Stimulated activated CD4-positive, alpha-beta T cell treated with anti-CD3 and anti-CD28 coated beads, Interleukin-12 subunit alpha, Interleukin-12 subunit beta, amount 100 ng/mL, for 4 hours (primary cell): ENCODE measurements at places on chromosomes 6 and 20.

DNA sequence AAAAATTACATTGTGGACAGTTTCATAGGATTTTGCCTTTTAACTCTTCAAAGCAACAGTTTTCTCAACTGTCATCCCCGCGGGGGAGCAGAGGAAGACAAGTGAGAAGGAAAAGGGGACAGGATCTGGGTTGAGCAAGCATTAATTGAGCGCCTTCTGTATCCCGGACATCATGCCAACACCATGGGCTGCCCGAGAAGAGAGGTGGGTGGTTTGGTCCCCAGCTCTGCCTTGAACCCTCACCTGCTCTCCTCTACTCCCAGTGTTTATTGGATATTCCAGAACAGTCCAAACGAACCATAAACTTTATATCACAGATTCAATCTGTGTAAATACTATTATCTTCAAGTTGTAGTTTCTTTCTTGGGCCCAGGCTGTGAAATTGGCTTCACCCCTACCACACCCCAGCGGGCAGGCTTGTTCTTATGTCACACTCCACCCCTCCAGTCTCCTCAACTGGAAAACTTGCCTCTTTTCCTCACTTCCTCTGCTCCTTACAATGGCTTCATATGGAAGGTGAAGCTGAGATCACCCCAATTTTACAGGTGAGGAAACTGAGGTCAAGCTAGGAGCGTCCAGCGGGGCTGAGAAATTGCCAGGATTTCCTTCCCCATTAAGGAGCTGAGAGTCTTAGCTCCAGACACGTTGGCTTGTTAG is 6.0 kb downstream of the PCK1 start:
- no peak for DNase-seq

DNA sequence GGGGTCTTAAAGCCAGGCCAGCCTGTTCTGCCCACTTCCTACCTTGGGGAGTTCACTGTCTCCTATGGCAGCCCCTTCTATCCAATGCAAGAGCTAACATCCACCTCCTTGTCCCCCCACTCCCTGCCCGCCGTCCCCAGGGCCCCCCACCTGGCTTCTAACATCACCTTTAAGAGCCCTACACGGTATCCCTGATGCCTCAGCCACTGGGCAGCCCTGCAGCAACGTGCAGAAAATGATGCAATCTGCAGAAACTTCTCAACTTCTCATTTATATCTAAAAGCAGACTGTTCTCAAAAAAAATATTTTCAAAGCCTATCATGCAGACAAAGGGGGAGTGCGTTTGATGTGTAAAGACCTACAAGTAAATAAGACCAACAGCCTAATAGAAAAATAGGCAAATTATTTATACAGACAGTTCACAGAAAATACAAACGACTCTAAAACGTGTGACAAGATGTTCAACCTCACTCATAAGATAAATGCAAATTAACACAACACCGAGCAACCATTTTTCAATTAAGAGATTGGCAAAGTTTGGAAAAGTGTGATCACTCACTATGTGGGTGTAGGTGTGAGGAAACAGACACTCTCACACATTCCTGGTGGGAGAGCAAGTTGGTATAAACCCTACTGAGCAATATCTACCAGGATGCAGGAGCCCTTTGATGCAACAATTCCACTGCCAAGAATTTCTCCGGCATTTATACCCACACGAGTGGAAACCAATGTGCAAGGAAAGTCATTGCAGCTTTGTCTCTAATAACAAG is 15.1 kb upstream of the HCK start:
- no peak for DNase-seq

- no peak for DNase-seq
Observed at GRCh38 chr6:105932440-105932839, 153.7 kb upstream of the PRDM1 start.

GRCh38 chr6:111439171-111439570 is 43.8 kb downstream of the REV3L start:
- DNase-seq, result no peak

DNA sequence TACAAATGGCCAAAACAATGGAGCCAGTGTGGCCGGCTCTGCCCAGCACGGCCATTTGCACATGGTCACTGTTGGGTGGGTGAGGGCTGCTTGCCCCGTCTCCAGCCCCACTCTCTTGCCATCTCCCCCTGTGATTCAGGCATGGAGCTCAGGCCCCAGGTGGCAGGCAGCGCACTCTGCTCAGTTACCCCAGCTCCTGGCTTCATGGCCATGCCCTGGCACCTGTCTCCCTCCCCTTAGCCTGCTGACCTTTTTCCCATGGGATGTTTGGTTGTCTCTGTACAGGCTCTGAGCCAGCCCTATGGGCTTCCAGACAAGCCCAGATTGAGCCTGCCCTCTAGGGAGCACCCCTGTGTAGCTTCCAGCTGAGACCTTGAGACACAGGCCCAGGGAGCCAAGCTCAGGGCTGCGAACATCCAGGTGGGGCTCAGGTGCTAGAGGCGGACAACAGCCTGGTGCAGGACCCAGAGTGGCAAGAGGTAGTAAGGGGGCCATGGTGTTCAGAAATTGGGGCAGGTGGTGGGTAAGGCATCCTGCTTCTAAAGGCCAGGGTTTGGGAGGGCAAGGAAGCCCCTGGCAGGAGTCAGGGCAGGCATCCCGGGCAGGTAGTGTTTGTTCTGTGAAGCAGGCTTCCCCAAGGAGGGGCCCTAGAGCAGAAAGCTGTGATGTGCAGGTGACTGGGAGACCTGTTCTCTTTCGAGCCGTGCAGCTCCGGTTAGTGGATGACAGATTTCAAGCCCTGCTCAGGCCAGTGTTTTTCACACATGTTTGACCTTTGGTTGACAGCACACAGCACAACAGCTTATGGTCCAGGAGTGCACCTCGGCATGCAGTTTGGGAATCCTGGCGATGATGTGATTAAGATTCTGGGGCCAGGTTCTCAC is 17.7 kb downstream of the SYNJ2 start:
- DNase-seq, result no peak

- DNase-seq, result no peak
Observed at GRCh38 chr20:10501402-10501801, 66.3 kb downstream of the SLX4IP start.

GRCh38 chr20:46618316-46619100 is 32.8 kb downstream of the SLC13A3 start:
- DNase-seq, result no peak

GRCh38 chr20:17895641-17896171 is 72.9 kb downstream of the SNX5 start:
- peak; percentile 56 for DNase-seq

- DNase-seq, result no peak
Observed at GRCh38 chr6:104344223-104344622, 515.5 kb downstream of the HACE1 start.

DNA sequence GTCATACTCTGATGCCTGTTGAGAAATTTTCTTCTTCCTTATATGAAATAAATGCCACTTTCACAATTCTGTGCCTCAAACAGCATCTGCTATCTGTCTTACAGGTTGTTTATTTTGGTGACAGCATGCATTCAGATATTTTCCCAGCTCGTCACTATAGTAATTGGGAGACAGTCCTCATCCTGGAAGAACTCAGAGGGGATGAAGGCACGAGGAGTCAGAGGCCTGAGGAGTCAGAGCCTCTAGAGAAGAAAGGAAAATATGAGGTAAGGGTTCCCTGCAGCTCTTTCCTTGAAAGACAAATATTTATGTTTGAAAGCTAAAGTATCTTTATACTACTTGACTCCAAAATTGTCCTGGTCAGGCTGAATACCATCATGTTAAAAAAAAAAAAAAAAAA is 15.8 kb downstream of the TSPYL4 start:
- no peak for DNase-seq

- DNase-seq, result peak; percentile 35
Observed at GRCh38 chr6:16136621-16137450, 8.0 kb downstream of the MYLIP start.

- no peak for DNase-seq
Observed at GRCh38 chr6:14888575-14889000, 357.3 kb upstream of the JARID2 start.

DNA sequence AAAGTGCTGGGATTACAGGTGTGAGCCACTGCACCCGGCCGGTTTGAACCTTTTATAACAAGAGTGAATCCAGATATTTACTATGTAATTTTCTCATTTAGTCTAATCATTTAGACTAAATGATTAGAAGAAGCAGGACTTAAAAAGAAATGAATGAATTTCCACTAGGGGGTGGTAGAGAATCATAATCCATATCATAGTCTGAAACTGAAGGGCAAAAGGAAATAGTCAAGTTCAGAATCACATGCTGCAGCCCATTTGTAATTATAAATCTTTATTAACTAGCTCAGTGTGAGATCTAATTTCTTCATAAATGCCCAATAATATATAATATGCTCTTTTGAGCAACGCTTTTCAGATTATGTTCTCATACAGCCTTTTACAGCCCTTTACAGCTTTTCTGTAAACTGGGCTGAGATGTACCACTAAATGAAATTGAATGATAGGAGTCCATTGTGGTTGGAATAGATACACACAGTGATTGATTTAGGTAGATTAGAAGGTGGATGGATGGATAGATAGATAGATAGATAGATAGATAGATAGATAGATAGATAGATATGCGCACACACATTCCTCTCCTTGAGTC is 31.8 kb downstream of the PSMB9 start:
- no peak for DNase-seq

- DNase-seq, result no peak
Observed at GRCh38 chr6:47859175-47859574, 77.3 kb downstream of the OPN5 start.

DNA sequence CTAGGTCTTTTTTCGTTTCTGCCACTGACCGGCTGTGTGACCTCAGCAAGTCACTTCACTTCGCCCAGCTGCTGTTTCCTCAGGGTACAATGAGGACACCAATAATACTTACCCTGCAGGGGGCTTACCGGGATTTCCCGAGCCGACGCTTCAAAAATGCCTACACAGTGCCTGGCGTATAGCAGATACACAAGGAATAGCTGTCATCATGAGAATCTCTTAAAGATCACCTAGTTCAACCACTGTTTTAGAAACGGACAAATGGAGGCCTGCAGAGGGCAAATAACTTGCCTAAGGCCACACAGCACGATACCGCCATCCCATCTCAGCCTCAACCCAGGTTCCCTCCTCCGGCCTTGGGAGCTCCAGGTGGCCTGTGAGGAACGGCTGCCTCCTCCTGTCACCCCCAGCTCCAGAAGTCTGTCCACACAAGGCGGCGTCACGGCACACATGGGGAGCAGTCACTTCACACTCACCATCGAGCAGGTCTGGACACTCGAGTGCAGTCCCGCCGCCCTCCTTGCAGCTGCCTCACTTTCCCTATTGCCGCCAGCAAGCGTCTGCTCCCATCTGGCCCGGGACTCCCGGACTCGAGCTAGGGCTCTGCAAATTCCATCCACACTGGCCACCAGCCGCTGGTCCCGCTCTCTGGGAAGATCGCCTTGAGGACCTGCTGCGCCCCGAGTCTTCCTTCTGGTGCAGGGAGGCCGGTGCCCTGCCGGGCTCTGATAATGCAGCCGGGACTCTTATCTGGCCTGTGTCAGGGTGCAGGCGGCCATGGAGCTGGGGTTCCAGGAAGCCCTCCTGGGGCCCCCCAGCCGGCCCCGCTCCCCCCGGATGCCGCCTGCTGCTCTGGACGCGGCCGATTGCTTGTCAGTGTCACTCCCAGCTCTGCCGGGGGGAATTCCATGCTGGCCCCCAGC is at the start of gene RIPOR3:
Gene RIPOR3, minus strand, starts transcription at position 893 of the 923 bp plus-strand sequence. Its CDS starts 414 bp downstream, at position 479.
- no peak for DNase-seq
